ENCODE measurements at places on chromosomes 11 and 22. TPM values are rescaled to one million over a fixed set of nuclear protein-coding genes. Genes with fewer than 3 reads are reported as not detected.

- peak; percentile 33 for DNase-seq
Measured at GRCh38 chr11:134417871-134418840, 6.1 kb upstream of the B3GAT1 start.

DNA sequence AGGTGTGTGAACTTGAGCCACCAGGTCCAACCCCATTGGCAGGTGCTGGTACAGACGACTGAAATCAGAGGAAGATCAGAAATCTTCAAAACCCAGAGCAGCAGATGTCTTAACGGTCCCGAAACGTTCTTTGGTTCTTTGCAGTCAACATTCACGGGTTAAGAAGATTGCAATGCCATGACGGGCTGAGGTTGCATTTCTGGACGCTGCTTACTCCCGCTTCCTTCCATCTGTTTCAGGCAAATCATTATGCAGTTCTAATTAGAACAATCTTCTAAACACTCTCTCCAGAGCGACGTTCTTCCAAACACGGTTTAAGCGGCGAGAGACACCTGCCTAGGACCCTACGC, 492 bp upstream of the LUZP2 start:
- DNase-seq = no peak

DNA sequence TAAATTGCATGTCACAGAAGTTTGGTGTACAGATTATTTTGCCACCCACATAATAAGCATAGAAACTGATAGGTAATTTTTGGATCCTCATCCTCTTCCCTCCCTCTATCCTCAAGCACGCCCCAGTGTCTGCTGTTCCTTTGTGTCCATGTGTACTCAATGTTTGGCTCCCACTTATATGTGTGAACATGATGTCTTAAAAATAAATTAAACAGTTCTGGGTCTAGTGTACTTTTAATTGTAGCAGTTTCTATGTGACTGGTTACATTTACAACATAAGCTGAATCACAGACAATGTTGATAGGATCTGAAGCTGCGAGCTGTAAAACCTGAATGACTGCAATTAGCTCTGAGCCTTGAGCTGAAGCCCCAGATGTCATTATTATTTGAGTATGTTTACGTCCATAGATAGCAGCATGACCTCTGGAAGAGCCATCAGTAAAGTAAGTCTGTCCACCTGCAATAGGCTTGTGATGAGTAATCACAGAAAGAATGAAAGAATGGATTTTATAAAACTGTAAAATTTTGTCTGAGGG, 29.7 kb downstream of the OR10A6 start:
- DNase-seq = no peak

The RFPL2 gene
- total RNA-seq = 1.0 TPM

All from progenitor cell of endocrine pancreas (in vitro differentiated cells).